ENCODE measurements at places on chromosomes 5 and 9.

- no peak for DNase-seq
Measured at GRCh38 chr5:161414037-161414436, 132.5 kb downstream of the GABRB2 start.

- no peak for DNase-seq
Measured at GRCh38 chr5:172411484-172412072, 42.7 kb downstream of the SH3PXD2B start.

- no peak for DNase-seq
Measured at GRCh38 chr5:26625099-26625498, 413.3 kb downstream of the CDH9 start.

DNA sequence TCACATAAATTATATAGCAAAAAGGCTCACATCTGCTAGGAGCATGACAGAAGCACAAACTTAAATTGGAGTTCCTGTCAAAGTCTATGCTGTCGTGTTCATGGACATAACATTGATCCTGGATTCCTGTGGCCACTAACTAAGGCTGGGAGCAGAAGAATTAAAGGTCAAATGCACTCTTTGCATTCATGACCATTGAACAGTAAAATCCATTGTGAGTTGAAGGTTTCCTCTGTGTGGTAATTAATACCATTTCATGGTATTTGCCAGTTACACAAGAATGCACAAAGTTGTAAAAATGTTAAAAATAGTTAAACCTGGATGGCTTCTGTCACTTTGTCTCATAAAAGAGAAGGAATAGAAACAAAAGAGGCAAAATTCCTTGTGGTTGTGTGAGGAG is 242.6 kb downstream of the NPR3 start:
- DNase-seq = no peak

DNA sequence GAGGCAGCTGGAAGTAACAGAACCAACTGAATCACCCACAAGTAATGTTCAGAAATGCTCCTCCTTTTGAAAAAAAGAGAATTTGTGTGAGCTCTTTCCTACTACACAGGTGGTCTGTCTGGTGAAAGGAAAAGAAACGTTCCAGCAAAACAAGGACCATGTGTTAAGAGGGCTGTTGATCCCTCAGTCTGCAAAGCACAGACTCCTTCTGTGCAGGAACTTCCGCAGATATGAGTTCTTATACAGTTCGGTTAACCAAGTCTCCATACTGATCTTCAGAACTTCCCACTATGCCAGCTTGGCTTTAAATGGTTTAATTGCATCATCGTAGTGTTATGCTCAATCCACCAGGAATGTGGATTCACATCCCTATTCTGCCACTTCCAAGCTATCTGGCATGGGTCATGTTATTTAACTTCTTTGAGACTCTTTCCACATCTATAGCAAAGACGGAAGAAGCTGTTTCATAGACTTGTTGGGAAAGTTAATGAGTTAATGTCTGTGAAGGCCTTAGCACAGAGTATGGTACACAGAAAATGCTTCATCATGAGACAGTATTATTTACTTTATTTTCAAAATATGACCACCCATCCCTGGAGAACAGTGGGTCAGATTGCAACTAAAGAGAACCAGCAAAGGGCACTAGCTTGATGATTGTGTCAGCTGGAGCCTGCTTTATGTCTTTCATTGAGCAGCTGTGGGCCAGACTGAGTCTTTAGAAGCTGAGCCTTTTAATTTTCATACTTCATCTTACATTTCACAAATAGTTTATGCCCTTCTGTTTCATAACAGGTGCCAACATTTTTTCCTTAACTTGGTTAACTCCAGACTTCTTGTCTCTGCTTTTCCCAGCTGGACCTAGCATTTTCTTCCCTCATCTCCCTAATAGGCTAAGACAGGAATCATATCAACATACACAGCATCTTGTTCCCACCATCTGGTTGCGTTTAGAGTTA is 89.9 kb downstream of the MAMDC2 start:
- no peak for DNase-seq

DNA sequence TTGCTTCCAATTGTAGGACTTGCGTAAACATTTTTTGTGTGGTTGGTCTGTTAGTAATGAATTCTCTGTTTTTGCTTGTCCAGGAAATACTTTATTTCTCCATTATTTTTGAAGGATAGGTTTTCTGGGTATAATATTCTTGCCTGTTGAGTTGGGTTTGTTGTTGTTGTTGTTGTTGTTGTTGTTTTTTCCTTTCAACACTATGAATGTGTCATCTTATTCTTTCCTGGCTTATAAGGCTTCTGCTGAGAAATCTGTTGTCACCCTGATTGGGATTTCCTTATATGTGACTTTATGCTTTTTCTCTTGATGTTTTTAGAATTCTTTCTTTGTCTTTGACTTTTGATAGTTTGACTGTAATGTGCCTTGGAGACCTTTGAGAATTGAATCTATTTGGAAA is 39.8 kb downstream of the SLF1 start:
- no peak for DNase-seq

DNA sequence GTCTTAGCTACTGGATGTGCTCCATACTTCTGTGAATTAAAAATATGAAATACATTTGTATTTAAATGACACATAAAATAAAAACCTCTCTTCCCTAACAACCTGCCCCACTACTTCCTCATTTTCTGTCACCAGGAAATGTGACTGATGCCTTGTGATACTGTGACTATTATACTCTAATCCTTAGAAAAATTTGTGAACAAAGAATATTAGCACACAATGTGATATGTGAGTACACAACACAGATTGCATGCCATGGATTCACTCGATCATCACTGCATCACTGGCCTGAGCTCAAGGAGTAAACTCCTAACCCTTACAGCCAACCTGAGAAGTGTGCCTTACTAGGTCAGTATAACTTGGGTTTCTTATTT is 281.0 kb downstream of the EFNA5 start:
- peak; percentile 54 for DNase-seq

DNA sequence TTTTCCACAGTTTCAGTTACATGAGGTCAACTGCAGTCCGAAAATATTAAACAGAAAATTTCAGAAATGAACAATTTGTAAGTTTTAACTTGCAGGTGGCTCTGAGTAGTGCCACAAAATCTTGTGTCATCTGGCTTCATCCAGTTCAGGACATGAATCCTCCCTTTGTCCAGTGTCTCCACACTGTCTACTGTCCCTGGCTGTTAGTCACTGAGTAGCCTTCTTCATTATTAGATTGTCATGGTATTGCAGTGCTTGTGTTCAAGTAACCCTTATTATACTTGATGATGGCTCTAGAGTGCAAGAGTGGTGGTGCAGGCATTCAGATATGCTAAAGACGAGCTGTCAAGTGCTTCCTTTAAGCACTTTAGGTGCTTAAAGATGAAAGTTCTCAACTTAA is 65.3 kb downstream of the CFAP95 start:
- no peak for DNase-seq

- DNase-seq = no peak
Measured at GRCh38 chr9:127207734-127208410, 56.7 kb upstream of the GARNL3 start.

Data from OCI-LY7 (cell line).